ENCODE measurements at places on chromosomes 7 and 10. TPM values are rescaled to one million over a fixed set of nuclear protein-coding genes. Genes with fewer than 3 reads are reported as not detected.

The NUTM2E gene
- not detected for total RNA-seq

The CDK1 gene
- 0.45 TPM for total RNA-seq

The ACHE gene
- total RNA-seq, result 1.9 TPM

The LRRN3 gene
- 2.0 TPM for total RNA-seq

The ADCYAP1R1 gene
- total RNA-seq, result 2.5 TPM

The RNF32 gene
- total RNA-seq, result not detected

DNA sequence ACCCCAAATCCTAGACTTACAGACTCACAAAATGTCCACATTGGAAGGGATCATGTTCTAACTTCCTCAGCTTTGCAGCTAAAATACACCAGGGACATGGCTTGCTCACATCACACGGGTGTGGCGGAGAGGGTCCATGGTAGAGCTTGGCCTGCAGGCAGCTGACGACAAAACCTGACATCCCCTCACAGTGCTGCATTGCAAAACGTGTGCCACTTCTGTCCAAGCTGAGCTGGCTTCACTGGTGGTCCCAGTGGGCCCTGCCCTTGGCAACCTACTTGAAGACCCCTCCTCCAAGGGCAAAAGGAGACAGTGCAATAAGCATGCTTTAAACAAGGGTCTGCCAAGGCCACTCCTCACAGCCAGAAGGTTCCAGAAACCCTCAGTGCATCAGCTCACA lies 21.9 kb downstream of the ANXA11 start:
- DNase-seq, result no peak

GRCh38 chr7:90843472-90843871 lies 247.4 kb downstream of the CDK14 start:
- no peak for DNase-seq

DNA sequence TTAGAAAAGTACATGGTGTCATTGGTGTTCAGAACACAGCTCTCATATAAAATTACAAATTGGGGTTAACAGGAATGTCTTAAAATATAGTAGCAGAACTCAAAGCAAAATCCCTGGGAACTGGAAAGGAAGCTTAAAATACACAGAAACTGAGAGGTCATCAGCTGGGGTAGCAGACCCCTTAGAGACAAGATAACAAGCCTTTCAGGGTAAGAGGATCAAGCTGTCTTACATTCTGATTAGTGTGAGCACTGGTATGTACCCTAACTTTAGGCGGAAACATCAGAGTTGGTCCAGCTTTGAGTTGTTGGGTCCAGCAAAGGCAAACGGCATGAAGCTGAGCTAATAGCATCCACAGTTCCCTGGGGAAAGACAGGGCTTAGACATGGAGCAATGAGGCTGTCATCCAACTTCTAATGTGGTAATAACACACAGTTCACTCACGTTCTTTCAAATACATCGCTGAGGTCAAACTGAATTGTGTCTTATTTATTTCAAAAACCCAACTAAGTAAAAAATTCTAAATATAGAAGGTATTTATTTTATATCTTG lies 32.6 kb downstream of the ARHGAP21 start:
- DNase-seq, result no peak

- no peak for DNase-seq
These were observed 9.0 kb upstream of the SMNDC1 start for GRCh38 chr10:110313674-110314073.

- peak; percentile 77 for DNase-seq
These were observed 4.3 kb downstream of the ELFN1 start for GRCh38 chr7:1674161-1675035.

DNA sequence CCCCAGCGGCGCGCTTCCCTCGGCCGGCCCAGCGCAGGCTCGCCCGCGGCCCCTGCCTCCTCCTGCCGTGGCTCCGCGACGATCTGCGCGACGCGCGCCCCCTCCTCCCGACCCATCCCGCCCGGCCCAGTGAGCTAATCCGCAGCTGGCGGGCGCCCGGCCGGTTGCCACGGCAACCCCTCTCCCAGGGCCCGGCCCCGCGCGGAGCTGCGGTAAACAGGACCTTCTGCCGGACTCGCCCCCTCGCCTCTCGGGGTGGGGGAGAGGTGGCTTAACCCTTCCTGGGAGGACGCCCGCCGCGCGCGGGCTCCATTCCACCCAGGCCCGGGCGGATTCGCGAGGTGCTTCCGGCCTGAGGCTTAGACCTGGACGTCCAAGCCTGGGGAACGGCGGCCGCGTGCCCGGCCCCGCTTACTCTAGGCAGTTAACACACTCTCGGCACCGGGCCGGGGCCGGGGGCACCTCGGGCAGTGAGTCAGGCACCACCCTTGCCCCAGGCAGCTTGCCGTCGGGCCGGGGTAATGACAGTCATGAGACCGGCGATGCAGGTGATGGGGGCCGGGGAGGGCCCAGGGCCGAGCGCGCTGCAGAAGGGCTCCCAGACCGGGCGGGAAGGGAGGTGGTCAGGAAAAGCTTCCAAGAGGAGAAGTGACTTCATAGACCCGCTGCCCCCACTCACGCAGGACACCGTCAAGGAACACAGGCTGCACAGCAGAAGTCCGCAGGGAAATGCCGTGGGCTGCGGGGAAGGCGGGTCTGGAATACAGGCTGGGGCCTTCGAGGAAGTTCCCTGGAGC lies at the start of gene DENND2A:
Gene DENND2A, minus strand, starts transcription at position 87 of the 797 bp plus-strand sequence. CDS start 38,416 bp downstream, outside the sequence.
- DNase-seq, result peak; percentile 92

- DNase-seq, result no peak
These were observed 203.7 kb downstream of the TSPAN12 start for GRCh38 chr7:120654241-120654640.

GRCh38 chr10:102299873-102300272 lies 54.5 kb downstream of the GBF1 start:
- no peak for DNase-seq

DNA sequence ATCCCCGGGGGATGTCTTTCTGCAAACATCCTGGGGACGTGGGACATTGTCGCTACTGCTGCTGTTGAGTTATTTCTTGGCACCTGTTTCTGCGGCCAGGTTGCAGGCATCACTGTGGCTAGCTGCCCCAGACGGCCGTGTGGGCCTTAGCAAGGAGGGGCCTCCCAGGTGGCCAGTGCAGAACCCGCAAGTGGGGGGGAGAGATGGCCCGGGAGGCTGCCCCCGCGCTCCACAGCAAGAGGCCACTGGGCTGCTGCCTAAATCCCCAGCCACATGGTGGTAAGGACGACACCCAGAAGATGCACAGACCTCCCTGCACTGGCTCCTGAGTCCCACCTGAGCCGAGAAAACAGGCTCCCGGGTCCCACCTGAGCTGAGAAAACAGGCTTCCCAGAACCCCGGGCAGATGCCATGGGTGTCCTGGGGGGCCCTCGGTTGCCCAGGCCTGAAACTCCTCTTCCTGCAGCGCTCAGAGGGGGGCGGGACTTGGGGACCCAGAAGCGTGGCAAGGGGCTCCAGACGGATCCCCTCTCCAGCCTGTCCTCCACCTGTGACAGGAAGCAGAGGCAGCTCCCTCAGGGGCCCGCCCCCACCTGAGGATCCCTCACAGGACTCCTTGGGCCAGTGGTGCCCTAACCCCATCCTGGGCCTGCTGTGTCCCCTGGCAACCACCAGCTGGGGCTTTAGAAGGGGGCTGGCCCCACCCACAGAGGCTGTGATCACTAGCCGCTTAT lies 952 bp upstream of the MAFK start:
- DNase-seq, result no peak

DNA sequence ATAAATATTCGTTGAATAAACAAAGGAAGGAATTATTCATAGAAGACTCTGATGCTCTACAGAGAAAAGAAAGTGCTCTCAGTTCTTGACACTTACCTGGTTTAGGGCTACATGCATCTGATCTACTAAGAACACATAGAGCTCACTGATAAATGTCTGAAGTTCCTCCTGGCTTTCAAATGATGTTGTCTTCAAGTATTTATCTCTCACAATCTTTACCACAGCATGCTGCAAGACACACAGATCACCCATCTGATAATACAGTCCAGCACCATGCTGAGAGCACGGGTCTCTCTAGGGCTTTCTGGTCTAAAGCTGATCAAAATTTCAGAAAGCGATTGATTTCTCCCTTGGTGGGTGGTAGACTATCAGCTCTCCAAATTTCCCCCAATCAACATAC lies 44.5 kb upstream of the MRPS16 start:
- no peak for DNase-seq

DNA sequence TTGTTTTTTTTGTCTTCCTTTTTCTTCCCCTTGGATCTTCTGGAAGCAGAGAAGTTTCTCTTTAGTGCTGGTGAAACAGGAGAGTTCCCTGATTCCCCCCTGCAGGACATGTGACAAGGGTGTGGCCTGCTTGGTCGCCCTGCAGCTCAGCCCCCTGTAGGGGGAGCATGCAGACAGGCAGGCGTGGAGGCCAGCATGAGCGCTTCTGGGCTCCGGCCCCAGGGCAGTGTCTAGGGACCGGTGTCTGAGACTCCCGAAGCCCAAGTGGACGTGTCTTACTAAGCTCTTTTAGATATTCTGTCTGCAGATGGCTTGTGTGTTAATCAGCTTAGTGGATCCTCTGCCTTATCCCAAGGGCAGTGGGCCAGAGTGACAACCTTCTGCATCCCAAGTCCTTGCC lies 26.1 kb downstream of the PRSS58 start:
- DNase-seq, result no peak

- no peak for DNase-seq
These were observed 70.3 kb upstream of the LRGUK start for GRCh38 chr7:134056816-134057215.

- peak; percentile 75 for DNase-seq
These were observed 150.3 kb upstream of the CHST15 start for GRCh38 chr10:124243702-124244121.

DNA sequence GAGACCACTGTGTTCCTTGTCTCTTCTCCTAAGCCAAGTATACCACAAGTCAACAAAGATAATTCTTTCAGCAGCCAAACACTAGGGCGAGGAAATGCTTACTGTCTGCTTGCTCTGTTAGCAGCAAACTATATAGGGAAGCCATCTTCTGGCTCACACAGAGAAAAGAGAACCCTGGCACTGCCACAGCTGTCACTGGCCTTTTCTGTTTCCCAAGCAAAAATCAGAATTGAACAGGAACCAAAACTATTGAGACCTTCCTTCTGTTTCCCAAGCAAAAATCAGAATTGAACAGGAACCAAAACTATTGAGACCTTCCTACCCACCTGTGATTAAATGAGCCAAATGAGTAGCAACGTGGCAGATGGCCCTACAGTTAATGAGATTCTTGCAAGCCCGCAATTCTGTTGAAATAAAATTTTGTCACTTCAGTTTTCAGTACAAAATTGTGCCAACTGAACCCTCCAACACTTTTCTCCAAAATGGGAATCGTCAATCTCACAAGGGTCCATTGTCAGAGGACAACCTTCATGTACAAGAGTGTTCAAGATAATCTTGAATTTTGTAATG lies 54.5 kb downstream of the LRRTM3 start:
- DNase-seq, result no peak

GRCh38 chr10:61397175-61397986 lies 55.8 kb downstream of the TMEM26 start:
- no peak for DNase-seq

- DNase-seq, result no peak
These were observed 197.3 kb downstream of the PRPF18 start for GRCh38 chr10:13784067-13784466.

Measured in mesenteric fat pad (tissue), 1 donor.